ENCODE measurements at places on chromosomes 12 and 14. TPM values are rescaled to one million over a fixed set of nuclear protein-coding genes. Genes with fewer than 3 reads are reported as not detected.

GRCh38 chr12:130335517-130336392 lies 1.9 kb upstream of the PIWIL1 start:
- no peak for DNase-seq

DNA sequence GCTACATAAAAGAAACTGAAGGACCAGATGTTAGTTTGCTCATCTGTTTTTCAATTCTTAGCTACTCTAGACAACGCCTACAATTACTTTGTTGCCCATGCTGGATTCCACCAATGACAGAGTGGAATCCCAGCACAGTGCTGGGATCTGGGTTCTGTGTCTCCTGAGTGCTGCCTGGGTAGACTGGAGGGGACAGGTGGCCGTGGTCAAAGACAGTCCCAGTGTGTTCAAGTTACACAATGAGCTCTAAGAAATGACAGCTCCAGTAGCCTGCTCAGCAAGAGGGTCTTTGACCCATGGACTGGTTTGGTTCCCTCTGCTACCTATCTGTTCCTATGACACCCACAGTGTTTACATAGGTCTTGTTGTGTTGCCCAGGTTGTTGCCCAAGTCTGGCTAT lies 38.5 kb downstream of the C2CD5 start:
- no peak for DNase-seq

DNA sequence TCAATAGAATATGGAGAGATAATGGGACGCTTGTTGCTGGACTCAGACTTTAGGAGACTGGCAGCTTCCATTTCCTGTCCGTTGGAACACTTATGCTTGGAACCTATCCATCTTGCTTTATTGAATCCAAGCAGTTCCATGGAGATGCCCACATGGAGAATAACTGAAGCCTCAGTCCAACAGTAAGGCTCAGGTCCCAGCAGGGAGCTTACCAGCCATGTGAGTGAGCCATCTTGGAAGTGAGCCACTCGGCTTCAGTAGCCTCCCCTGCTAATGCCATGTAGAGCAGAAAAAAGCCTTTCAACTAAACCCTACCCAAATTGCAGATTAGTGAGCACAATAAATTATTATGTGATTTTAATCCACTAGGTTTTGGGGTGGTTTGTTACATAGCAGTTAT lies 538.8 kb upstream of the STXBP6 start:
- DNase-seq: no peak

DNA sequence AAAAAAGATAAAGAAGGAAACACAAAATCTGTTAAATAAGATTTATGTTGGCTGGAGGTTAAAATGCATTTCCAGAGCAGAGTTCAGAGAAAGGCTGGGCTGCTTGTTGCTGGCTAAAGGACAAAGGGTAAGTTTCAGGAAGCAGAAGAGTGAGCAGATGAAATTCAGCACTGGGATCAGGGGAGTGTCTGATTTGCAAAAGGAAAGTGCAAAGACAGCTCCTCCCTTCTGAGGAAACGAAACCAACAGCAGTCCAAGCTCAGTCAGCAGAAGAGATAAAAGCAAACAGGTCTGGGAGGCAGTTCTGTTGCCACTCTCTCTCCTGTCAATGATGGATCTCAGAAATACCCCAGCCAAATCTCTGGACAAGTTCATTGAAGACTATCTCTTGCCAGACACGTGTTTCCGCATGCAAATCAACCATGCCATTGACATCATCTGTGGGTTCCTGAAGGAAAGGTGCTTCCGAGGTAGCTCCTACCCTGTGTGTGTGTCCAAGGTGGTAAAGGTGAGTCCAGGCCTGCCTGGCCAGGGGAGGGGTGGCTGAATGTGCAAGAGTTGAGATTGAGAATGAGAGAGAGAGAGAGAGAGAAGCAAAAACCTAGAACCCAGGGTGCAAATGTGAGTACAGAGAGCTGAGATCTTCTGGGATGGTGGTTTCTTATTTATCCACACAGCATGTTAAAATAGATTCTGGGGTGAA lies at the start of gene OAS1:
TSS of gene OAS1 (plus strand) at position 251 of the 703 bp plus-strand sequence. CDS start at position 329, 78 bp downstream.
- DNase-seq: peak; percentile 53

DNA sequence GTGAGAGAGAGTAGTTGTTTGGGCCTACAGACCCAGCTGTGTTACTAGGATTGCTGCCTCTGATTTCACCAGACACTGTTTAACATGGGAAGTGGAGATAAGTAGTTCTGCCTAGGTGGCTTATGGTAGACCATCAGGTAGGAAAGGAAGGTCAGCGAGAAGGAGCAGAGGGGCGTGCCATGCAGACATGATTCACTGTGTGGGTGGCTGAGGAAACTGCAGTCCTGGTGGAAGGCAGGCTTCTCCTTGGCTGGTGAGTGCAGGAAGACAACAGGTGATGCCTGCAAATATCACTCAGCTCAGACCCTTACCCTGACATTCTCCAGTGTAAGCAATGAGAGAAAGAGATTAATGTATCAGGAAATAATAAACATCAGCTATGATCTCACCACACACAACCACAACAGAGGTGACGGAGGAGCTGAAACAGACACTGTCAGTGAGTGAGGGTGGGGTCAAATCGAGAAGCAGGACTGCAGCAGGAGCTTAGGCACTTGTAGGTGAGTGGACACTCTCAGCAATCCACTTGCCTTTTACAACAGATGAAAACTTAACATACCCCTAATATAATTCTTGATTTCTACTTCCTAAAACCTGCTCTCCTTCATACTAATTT lies 2.1 kb upstream of the PRR4 start:
- DNase-seq: no peak

GRCh38 chr12:112527501-112527900 lies 108.8 kb downstream of the PTPN11 start:
- DNase-seq: no peak

- DNase-seq: no peak
Observed at GRCh38 chr12:588024-588322, 75.3 kb downstream of the NINJ2 start.

DNA sequence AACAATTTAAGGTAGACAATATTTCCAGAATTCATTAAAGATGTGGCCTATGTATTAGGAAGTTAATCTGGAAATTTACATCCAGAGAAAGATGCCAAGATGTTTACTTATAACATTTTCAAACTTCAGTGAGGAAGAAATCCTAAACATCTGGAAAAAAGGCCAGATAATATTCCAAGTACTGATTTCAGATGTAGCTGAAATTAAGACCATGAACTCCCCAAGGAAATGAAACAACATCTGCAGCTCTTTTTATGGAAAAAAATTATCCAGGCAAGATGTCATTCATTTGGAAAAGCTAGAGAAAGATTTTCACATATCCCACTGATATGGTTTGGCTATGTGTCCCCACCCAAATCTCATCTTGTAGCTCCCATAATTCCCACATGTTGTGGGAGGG lies 35.0 kb downstream of the GNG2 start:
- no peak for DNase-seq

GRCh38 chr12:74586251-74586650 lies 48.6 kb downstream of the ATXN7L3B start:
- no peak for DNase-seq

DNA sequence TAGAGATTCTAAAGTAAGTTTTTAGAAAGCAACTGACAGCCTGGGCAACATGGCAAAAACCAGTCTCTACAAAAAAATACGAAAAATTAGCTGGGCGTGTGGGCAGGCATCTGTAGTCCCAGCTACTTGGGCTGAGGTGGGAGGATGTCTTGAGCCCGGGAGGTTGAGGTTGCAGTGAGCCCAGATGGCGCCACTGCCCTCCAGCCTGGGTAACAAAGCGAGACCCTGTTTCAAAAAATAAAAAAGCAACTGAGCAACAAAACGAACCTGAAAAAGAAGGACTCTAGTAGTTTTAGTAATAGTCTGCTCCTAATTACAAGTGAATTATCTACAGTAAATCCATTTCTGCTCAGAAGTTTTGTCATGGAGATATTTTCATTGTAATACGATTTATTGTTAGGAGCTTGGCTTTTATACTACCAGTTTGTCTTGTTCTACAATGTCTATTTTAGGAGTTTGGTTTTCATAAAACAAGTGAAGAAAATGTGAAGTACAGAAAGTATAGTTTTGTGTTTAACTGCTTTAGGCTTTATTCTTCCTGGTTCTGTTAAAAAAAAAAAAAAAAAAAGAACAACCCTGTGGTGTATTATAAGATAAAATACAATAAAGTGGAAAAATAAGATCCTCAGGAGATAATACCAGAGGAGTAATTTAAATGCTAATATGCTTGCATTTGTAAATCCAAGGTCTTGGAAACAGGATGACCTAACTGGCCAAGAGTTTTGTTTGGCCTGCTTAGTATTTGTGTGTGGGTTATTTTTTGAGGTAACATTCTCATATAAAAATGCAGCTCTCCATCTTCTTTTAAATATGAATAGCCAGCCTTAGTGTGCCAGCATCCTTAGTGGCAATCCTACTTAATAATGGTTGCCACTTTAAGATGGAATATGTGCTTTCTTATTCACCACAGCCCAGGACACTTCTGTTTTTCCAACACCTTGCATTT lies 2.8 kb downstream of the TMX1 start:
- DNase-seq: no peak

- DNase-seq: no peak
Observed at GRCh38 chr14:75023108-75023507, 20.4 kb downstream of the EIF2B2 start.

DNA sequence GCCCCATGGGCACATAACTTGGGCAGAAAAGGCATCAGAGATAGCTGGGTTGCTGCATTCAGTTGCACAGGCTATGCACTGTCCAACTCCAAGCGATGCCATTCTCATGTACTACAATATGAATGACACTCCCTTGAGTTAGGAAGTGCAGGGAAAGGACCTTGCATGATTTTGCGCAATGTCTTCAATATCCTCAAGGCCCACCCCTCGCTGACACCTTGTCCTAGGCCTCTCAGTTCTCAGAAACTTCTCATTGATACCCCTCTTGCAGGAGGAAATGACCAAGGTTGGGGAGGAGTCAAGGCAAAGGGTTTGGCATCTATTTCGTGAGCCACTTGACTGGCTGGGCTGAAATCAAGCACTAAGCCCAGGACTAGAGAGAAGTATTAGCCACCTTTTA lies 70.4 kb downstream of the ARL6IP4 start:
- no peak for DNase-seq

DNA sequence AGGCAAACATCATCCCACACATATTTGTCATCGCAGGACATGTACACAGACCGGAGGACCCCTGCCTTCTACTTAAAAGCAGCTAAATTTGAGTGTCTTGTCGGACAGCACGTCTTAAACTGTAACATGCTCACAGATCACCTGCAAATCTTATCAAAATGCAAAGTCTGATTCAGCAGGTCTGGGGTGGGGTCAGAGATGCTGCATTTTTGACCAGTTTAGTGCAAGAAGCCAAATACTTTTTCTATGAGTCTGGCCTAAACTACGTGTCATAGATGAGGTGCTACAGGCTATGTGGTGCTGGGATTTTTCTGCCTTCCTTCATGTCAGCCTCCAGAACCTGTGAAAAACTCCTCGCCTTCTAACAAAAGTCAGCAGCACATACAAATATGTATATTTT lies 178.8 kb upstream of the LHX5 start:
- no peak for DNase-seq

GRCh38 chr12:80912901-80913770 lies 24.6 kb downstream of the LIN7A start:
- DNase-seq: no peak

DNA sequence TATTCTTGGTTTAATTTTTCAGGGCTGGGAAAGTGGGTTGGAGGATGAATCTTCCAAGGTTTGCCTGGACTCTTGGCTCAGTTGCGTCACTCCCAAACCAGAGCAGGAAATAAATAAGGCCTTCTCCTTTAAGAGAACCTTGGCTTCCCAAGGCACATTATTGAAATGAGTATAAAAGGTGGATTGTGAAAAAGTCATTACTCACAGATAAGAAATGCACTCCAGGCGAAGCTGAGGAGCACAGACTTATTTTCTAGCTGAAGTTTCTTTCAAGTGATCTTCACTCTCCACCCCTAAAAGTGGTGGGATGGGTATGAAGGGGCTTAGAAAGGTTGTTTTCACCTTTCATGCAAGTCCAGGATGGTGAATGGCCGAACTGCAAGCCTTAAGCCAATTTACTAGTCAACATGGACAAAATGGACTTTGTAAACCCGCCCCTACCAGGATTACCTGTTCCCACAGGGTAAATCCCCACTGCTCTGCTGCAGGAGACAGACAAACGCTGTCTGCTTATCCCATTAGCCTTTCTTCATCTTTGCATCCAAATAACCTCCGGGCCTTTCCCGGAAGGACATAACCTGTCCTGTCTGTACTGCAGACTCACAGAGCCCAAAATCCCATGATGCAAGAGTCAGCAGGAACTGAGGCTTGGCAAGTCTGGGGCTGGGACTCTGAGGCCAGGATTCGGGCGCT lies 207.6 kb downstream of the BCL11B start:
- DNase-seq: no peak

DNA sequence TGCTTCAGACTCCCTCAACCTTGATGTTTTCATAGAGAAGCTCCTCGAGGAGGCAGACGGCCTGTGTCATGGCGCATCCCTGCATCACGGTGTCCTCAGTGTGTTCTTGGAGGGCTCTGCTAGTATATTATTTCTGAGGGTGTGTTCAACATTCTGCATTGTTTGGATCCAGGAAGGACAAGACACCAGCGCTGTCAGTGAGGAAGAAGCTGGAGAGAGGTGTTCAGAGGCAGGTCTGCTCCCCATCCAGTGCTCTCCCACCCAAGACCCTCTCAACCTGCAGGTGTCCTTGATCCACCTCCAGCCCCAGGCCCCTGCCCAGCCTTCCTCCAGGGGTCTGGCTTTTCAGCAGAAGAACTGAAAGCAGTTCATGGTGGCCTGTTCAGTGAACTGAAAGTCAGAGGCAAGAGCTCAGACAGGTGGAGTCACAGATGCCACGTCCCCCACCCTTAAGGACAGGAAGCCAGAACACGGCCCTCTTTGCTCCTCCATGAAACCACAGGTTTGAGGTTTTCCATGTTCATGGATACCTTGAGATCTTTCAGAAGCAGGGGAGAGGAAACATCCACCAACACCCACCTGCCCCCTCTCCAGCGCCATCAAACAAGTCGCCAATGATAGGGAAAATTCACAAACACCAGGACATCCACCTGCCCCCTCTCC lies 37.4 kb downstream of the DIO3 start:
- peak; percentile 71 for DNase-seq

The MGP gene
- 74.1 TPM for total RNA-seq

The KICS2 gene
- 4.0 TPM for total RNA-seq

The OAS1 gene
- not detected for total RNA-seq

The MYO1A gene
- total RNA-seq: not detected

The PMEL gene
- 1.4 TPM for total RNA-seq

The ALX1 gene
- total RNA-seq: 1.9 TPM

The ASIC1 gene
- 3.0 TPM for total RNA-seq

The AKAP5 gene
- total RNA-seq: 3.4 TPM

The ASB2 gene
- 0.38 TPM for total RNA-seq

The SYCP3 gene
- total RNA-seq: not detected

The CEBPE gene
- total RNA-seq: not detected

All from osteocyte (in vitro differentiated cells).